Activated T-cell treated with anti-CD3 and anti-CD28 coated beads for 1 hour (primary cell): ENCODE measurements at places on chromosomes 16 and 17.

DNA sequence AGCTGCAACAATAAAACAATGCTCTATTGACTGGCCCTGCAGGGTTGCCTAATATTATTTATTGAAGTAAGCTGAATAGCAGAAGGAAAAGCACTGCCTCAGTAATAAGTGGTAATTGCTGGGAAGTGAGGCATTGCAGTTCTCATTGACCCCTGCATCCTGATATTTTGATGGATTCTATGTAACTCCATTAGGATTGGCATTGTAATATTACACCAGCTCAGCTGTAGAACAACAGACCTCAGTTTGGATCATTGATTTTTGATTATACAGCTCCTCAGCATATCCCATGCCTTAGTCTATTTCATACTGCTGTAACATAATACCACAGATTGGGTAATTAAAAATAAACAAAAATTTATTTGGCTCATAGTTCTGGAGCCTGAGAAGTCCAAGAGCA lies 650.6 kb upstream of the SALL1 start:
- no peak for DNase-seq

DNA sequence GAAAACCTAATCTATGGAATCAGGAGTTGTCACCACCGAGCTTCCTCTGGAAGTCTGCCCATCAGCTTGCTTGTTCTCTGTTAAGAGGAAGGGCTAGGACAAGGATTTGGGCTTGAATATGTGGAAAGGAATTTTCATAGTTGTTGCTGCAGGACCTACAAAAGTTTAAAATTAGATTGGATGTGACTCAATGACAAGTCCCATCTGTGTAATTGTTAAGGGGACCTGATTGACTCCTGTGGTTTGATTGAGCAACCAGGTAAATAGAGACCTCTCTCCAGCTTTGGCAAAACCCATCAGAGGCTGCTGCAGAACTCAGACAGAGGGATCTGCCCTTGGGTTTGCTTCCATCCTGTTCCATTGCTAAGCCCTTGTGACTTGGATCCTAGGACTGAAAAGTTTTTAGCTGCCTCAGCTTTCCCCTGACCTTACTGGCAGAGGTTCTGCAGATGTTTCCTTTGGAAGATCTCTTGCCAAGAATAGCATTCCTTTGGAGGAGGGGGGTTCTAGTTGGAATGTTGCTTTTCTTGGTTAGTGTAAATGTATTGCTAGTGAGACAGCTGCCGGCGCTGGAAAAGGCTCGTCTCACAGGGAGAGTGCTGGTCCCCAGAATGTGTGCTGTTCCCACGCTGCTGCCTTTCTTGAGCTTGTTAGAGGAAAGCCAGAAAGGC lies 50.0 kb downstream of the SF3B3 start:
- no peak for DNase-seq

- no peak for DNase-seq
Measured at GRCh38 chr16:78972986-78973385, 627.6 kb downstream of the MAF start.

GRCh38 chr17:6503641-6504195 lies 52.6 kb downstream of the PITPNM3 start:
- DNase-seq: no peak

GRCh38 chr16:10951026-10951425 lies 6.7 kb downstream of the CLEC16A start:
- DNase-seq: no peak

GRCh38 chr16:26647870-26648269 lies 418.9 kb upstream of the C16orf82 start:
- no peak for DNase-seq

- no peak for DNase-seq
Measured at GRCh38 chr16:86016201-86016965, 117.4 kb downstream of the IRF8 start.

GRCh38 chr16:87754535-87754934 lies 11.3 kb downstream of the KLHDC4 start:
- no peak for DNase-seq

GRCh38 chr17:1498869-1499268 lies 6.4 kb upstream of the MYO1C start:
- DNase-seq: no peak

DNA sequence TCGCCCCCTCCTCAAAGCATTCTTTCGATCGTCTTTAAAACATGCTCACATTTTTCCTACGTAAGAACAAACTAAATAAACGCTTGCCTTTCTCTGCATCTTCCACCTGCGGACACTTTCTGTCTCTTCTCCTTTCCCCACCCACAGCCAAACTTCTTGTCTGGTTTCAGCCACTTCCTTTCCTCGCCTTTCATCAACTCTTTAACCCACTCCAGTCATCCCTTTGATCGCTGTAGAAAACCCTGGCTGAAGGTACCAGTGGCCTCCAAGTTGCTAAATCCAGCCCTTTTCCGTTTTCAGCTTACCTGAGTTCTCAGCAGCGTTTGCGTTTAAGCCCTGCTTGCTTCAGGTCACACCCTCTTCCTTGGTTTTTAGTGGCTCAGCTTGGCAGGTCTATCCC lies 483 bp downstream of the RPA1 start:
- no peak for DNase-seq
